ENCODE measurements at places on chromosomes 4 and X.
A peak's percentile ranks its signal among the peaks of the same experiment; 100 is the strongest.

DNA sequence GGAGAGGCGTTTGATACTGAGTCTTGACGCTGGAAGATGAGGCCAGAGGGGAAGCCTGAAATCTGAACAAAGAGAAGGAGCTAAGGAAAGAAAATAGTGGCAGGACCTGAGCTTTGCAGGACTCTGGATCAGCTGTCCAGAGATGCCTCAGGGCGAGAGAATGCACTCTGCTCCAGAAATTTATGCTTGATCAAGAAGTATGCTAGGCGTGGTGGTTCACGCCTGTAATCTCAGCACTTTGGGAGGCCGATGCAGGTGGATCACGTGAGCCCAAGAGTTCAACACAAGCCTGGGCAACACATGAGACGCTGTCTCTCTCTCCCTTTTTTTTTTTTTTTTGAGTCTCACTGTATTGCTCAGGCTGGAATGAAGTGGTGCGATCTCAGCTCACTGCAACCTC is 1.9 kb downstream of the TRIM75 start:
- no peak for DNase-seq

GRCh38 chr4:88750369-88750768 is 52.7 kb upstream of the NAP1L5 start:
- DNase-seq: no peak

DNA sequence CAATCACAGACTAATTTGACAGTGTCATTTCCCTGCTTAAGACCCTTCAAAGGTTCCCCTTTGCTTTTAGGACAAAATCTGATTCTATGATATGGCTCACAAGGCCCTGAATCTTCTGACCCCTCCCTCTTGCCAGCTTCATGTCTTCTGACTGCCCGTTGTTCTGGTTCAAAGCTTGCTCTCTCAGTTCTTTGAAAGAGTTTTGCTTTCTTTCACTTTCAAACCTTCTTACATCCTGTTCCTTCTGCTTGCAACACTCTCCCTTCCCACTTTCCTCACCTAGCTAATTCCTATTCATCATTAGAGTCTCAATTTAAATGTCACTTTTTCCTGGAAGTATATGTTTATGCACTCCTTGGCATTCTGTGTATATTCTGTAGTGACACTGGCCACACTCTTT is 299.2 kb downstream of the IDS start:
- no peak for DNase-seq

DNA sequence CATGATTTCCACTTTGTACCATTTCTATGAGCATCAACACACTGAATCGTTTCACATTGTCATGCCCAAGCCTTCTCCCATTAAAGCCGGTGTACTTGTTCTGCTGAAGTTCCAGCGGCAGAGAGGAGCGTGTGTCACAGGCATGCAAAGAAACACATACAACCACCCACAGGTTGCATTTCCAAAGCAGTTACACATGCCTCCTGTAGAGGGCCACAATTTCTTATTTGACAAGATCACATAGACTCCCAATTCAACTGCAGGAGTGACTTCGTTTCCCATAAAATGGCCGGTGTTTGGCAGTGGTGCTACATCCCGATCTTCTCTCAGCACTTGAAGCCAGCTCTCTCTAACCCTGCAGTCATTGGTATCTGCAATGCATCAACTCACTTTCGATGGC is 992.6 kb downstream of the NLGN4X start:
- DNase-seq: no peak

DNA sequence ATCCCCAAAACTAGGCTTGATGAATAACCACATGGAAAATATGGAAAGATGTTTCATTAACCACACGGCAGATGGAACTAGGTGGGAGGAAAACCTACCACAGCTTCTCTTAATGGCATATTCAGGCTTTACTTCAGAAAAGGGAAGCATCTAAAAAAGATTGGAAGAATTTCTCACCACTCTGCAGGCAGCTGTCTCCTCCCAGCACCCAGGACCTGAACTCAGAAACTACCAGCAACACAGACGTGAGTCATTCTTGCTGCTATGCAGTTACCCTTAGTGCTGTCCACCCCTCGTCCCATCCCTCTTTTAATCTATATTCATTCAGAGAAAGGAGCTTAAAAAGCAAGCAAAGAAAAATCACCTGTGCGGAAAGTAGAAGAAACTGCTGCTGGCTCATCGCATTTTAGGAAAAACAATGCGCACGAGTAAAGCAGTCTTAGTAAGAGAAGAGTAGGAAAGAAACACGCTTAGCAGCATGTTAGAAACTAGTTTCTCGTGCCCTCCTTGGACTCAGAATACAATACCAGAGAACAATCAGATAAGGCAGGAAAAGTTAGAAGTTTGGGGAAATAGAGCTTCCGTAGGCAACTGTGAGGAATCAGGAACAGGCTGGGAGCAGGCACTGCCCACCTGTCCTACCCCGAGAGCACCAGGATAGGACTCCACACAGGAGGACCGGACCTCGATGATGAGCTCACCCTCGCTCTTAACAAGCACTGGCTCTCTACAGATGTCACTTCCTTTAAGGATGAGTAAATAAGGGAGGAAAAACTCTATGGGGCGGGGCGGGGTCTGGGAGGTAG is 48.1 kb upstream of the ENPP6 start:
- DNase-seq: peak; percentile 9

DNA sequence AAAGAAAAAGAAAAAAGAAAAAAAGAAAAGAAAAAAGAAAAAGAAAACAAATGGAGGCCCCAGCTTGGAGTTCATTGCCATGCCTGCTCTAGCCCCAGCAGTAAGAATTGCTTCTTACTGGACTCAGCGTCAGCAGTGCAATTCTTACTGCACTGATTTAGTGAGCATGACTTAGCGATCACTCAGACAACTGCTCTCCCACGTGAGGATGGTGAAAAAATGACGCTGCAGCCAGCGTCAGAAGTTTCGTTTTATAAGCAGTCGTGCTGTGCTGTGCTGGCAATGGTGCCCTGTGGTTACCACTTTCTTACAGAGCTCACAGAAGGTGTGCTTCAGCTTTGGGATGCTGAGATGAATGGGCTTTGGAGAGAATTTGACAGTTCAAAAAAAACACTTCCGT is 68.3 kb upstream of the DDX3X start:
- no peak for DNase-seq

- no peak for DNase-seq
Measured at GRCh38 chr4:139018971-139019758, 3.6 kb downstream of the NOCT start.

Measured in non-pigmented ciliary epithelial cell (primary cell).